Neural progenitor cell (in vitro differentiated cells): ENCODE measurements at places on chromosomes 5 and 9. TPM values are rescaled to one million over a fixed set of nuclear protein-coding genes. Genes with fewer than 3 reads are reported as not detected.
A peak's percentile ranks its signal among the peaks of the same experiment; 100 is the strongest.

SLC6A7 gene
- total RNA-seq = not detected in 2 replicates

ACOT12 gene
- total RNA-seq = 1.2 TPM in 1 of 2 replicates, not detected in the other

DNA sequence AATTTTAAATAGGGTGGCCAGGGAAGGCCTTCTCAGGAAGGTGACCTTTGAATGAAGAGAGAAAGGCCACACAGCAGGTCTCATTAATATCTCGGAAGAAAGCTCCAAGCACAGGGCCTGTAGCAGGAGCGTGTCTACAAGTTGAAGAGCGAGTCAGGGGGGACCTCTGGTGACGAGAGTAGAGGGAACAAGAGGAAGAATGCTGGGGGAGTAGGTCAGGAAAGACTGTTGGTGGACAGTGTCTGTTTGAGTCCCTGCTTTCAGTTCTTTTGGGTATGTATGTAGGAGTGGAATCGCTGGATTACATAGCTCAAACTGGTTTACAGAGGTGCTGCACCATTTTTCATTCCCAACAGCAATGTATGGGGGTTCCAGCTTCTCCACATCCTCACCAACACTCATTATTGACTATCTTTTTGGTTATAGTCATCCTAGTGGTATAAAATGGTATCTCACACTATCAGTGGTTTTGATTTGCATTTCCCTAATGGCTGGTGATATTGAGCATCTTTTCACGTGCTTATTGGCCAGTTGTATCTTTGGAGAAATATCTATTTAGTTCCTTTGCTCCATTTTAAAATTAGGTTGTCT is 55.8 kb downstream of the NUP214 start:
- no peaks in the 10 kb centered on the region for H3K27me3 ChIP-seq
- no peak for DNase-seq
- peak overlapping the region; percentile 9 for H3K27ac ChIP-seq
- H3K36me3 ChIP-seq = peaks cover 3% of the 10 kb centered on the region

DNA sequence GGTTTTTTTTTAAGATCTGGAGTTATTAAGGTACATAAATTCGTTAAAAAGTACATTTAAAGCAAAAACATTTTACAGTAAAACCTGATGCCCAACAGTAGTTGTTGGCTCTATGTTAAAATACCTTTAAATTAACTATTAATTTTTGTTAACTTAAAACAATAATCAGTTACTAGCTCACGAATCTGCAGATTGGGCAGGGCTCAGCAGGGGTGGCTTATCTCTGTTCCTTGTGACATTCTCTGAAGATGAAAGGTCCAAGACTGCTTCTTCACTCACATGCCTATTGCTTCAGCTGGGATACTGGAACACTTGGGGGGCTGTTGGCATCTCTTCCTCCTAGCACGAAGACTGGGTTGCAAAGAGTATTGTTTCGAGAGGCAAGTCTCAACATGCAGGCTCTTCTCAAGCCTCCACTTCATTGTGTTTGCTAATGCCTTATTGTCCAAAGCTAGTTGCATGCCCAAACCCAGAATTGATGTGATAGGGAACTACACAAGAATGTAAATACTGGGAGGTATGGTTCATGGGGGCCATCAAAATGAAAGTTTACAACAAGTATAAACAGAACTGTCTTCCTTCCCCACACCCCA is 46.6 kb downstream of the MAP3K1 start:
- H3K4me3 ChIP-seq = no peak overlapping the region
- peak; percentile 6 for DNase-seq
- H3K36me3 ChIP-seq = peaks cover 10% of the 10 kb centered on the region
- no peaks in the 10 kb centered on the region for H3K27me3 ChIP-seq

GRCh38 chr9:23790351-23791260 is 35.4 kb downstream of the ELAVL2 start:
- no peaks in the 10 kb centered on the region for H3K27me3 ChIP-seq
- H3K36me3 ChIP-seq = no peaks in the 10 kb centered on the region
- no peak overlapping the region for H3K4me3 ChIP-seq
- no peak overlapping the region for H3K27ac ChIP-seq
- H3K4me1 ChIP-seq = no peaks in the 10 kb centered on the region

- no peak for DNase-seq
- no peaks in the 10 kb centered on the region for H3K27me3 ChIP-seq
- H3K4me1 ChIP-seq = peaks cover 7% of the 10 kb centered on the region
- no peak overlapping the region for H3K4me3 ChIP-seq
- no peak overlapping the region for H3K27ac ChIP-seq
- no peaks in the 10 kb centered on the region for H3K36me3 ChIP-seq
These were observed 63.3 kb downstream of the PLPP1 start for GRCh38 chr5:55471468-55471867.
